ENCODE measurements at places on chromosomes 16 and 17.

GRCh38 chr17:33044771-33045170 lies 53.1 kb downstream of the SPACA3 start:
- DNase-seq, result no peak

- DNase-seq, result no peak
These were observed 46.2 kb downstream of the CDK12 start for GRCh38 chr17:39507511-39507910.

GRCh38 chr17:74234486-74234885 lies 21.1 kb downstream of the TTYH2 start:
- no peak for DNase-seq

- DNase-seq, result peak; percentile 78
These were observed 653 bp downstream of the SRRM2 start for GRCh38 chr16:2752850-2753732.

GRCh38 chr16:80720804-80721371 lies 83.5 kb downstream of the CDYL2 start:
- DNase-seq, result no peak

GRCh38 chr17:20935740-20936139 lies 107.1 kb downstream of the USP22 start:
- DNase-seq, result no peak

DNA sequence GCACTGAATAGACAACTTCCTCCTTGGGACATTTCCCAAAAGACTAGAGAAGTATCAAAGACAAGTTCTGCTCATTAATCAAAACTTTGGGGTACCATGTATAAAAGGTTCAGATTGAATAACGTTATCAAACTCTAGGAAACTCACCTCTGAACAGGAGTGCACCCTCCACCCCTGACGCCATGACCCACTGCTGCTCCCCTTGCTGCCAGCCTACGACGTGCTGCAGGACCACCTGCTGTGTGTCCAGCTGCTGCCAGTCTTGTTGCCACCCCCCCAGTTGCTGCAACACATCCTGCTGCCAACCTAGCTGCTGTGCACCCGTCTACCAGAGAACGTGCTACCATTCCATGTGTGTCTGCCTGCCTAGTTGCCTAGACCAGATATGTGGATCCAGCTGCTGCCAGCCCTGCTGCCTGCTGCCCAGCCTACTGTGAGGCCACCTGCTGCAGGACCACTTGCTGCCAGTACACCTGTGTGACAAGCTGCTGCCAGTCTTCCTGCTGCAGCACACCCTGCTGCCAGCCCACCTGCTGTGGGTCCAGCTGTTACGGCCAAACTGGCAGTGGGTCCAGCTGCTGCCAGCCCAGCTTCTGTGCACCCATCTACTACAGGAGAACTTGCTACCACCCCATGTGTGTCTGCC lies 13.8 kb upstream of the KRTAP9-2 start:
- no peak for DNase-seq

DNA sequence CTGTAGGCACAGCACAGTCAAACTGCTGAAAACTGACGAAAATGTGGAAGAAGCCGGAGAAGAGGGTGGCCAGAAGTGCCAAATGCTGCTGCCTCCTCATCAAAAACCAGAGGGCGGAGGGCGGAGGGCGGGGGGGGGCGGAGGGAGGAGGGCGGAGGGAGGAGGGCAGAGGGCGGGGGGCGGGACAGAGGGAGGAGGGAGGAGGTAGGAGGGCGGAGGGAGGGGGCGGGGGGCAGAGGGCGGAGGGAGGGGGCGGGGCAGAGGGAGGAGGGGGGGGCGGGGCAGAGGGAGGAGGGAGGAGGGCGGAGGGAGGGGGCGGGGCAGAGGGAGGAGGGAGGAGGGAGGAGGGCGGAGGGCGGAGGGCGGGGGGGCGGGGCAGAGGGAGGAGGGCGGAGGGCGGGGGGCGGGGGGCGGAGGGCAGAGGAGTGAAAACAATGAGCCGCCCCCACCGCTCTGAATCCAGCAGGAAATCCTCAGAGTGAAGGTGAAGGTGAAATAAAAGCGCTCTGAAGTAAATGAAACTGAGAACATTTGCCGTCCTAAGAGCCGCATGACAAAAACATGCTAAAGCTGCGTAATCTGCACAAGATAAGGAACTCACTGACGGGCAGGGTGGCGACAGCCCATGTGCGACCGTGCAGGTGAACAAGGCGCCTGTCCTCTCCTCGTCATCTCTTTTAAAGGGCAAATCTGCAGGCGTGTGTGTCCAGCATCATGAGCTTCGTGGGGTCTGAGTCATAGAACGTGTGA lies 22.6 kb upstream of the CBFA2T3 start:
- no peak for DNase-seq
